Muscle of leg (tissue), 16 donors: ENCODE measurements at places on chromosomes 12 and 14. TPM values are rescaled to one million over a fixed set of nuclear protein-coding genes. Genes with fewer than 3 reads are reported as not detected.

The RPGRIP1 gene
- total RNA-seq, result 0.18 TPM

The GPRC5D gene
- not detected for total RNA-seq

The TAS2R7 gene
- total RNA-seq, result not detected

The MYO1H gene
- total RNA-seq, result not detected

The RTL1 gene
- 12.8 TPM for total RNA-seq

The SLC25A21 gene
- 1.1 TPM for total RNA-seq

The SOAT2 gene
- total RNA-seq, result 0.04 TPM

- peak overlapping the region; percentile 73 for H3K4me3 ChIP-seq
- no peaks in the 10 kb centered on the region for H3K27me3 ChIP-seq
- peaks cover 8% of the 10 kb centered on the region for H3K4me1 ChIP-seq
- peak overlapping the region; percentile 96 for H3K27ac ChIP-seq
- DNase-seq, result peak; percentile 58
These were observed 1.4 kb downstream of the EEA1 start for GRCh38 chr12:92927436-92928281.

DNA sequence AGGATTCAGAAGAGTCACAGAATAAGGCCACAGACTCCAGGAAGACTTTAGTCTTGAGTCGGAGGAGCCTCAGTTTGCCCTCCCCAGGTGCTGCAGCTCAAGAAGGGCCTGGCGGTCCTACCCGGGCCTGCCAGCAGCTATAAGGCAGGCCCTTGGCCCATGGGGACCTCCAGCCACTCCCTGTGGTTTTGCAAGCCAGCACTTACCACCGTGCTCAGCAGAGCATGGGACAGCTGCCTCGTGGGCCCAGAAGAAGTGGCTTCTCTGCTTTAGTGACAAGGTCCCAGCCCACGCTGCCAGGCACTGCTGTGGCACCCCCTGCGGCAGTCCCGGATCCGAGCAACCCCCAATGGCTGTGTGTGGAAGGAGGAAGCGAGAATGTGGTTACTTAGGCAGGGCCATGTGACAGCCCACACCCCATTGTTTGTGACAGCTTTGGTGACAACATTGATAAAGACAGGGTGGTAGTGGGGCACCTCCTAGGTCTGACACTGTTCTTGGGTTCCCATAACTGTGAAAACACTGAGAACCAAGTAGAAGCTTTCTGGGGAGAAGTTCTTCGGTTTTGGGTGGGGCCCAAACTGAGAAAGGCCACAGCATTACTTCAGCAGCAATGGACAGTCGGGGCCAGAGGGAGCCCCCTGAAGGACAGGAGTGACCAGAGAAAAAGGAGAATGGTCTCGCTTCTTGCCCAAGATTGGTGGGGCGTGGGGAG, at the start of gene SELPLG:
SELPLG (minus strand) TSS at position 361 of the 715 bp plus-strand sequence. CDS start 9,587 bp downstream, outside the sequence.
- peak; percentile 62 for DNase-seq
- H3K27me3 ChIP-seq, result peaks cover 3% of the 10 kb centered on the region
- H3K4me1 ChIP-seq, result peaks cover 77% of the 10 kb centered on the region

- H3K4me3 ChIP-seq, result no peak overlapping the region
- no peaks in the 10 kb centered on the region for H3K4me1 ChIP-seq
- no peaks in the 10 kb centered on the region for H3K36me3 ChIP-seq
- no peaks in the 10 kb centered on the region for H3K27me3 ChIP-seq
- no peak overlapping the region for H3K27ac ChIP-seq
These were observed 158.3 kb upstream of the BMP4 start for GRCh38 chr14:54114941-54115340.

DNA sequence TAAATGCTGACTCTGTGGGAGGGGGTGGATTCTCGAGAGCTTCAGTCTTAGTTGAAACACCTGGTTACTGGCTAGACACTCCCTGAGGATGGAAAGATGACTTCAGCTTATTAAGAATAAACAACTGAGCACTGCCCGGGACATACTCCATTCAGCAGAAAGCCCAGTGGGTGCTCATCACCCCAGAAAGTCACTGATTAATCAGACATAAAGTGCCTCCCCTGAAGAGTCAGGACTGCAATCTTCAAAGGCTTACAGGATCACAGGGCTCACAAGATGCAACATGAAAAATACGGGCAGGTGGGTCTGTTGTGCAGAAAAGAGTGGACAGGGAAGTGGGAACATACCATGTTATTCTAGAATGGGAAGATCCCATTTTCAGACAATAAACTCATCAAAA, 207.0 kb downstream of the CALM1 start:
- H3K4me3 ChIP-seq, result no peak overlapping the region
- peaks cover 16% of the 10 kb centered on the region for H3K4me1 ChIP-seq
- H3K27me3 ChIP-seq, result no peaks in the 10 kb centered on the region
- no peak overlapping the region for H3K27ac ChIP-seq
- no peaks in the 10 kb centered on the region for H3K36me3 ChIP-seq
- DNase-seq, result no peak

GRCh38 chr12:68001486-68002466, 12.5 kb downstream of the IFNG-AS1 start:
- H3K36me3 ChIP-seq, result no peaks in the 10 kb centered on the region
- H3K27me3 ChIP-seq, result no peaks in the 10 kb centered on the region
- no peak overlapping the region for H3K27ac ChIP-seq
- no peak overlapping the region for H3K4me3 ChIP-seq
